ENCODE measurements at places on chromosomes 4 and X.

GRCh38 chr4:139223682-139224317 is 46.8 kb upstream of the ELF2 start:
- no peaks in the 10 kb centered on the region for H3K27me3 ChIP-seq
- H3K4me3 ChIP-seq = no peak overlapping the region
- no peak overlapping the region for H3K27ac ChIP-seq
- no peaks in the 10 kb centered on the region for H3K4me1 ChIP-seq
- H3K36me3 ChIP-seq = no peaks in the 10 kb centered on the region
- DNase-seq = peak; percentile 31

GRCh38 chrX:75361788-75362187 is 87.9 kb downstream of the UPRT start:
- no peak for DNase-seq
- no peaks in the 10 kb centered on the region for H3K36me3 ChIP-seq
- no peaks in the 10 kb centered on the region for H3K27me3 ChIP-seq
- no peaks in the 10 kb centered on the region for H3K4me1 ChIP-seq
- H3K27ac ChIP-seq = no peak overlapping the region
- no peak overlapping the region for H3K4me3 ChIP-seq

DNA sequence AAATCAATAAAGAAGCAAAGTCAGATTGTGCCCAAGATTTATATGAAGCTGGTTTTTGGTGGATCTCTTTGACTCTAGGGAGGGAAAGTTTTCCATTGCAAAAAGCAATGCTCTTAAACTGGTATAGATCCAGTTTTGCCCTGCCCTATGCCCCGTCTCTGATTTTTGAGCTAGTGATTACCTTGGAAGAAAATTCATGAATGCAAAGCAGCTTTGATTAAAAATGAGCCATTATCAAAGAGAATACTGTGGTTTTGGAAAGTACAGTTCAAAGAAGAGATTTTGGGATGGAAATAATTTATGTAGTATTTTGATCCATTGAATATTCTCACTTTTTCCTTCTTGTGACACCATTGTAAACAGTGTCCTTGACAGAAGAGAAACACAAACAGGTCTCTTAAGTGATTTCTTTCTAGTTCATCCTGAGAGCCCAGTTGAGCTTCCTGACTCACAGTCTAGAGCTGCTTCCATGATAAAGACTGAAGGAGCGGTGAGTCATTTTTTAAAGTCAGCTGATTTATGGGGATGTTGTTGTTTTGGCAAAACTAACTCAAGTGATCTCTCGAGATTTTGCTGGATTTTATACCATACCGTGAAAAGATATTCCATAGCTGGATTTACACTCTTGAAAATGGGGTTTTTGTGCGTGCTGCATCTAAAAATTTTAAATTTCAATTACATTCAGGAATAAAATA is 76.7 kb downstream of the AFF1 start:
- H3K27me3 ChIP-seq = no peaks in the 10 kb centered on the region
- no peaks in the 10 kb centered on the region for H3K36me3 ChIP-seq
- peak overlapping the region; percentile 98 for H3K27ac ChIP-seq
- DNase-seq = no peak
- H3K4me1 ChIP-seq = peaks cover 77% of the 10 kb centered on the region
- peak overlapping the region; percentile 16 for H3K4me3 ChIP-seq

DNA sequence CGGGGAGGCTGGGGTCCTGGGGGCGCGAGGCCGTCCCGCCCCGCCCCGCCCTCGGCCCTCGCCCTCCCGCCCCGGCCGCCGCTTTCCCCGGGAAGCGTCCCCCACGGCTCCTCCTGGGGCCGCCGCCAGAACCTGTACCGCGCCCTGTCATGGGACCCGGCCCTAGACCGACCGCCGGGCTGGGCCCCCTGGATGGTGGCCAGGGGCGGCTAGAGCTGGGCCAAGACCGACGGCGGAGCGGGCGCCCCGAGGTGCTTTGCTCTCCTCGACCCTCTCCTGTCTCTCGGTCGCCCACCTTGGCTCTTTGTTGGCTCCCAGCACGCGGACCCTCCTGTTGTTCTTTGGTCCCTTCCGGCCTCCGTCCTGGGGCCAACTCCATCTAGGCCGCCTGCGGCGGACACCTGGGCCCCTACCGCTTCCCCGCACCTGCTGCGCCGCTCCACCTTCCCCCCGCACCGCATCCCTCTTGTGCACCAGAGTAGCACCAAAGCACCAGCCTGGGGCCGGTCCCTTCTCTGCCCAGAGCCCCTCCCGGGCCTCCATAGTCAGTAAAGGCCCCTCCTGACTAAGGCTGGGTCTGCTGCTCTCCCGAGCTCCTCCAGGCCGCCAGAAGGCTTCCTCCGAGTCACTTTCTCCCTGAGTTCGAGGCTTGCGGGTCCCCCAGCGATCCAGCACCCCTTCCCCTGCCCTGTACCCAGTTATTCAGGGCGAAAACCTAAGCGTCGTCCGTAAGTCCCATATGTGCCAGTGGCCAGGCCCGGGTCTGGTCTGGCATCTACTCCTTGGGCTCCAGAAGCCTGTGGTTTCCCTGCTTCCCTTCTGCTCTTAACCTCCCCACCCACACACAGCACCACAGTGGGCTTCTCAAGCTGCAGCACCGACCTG is 587 bp downstream of the TACC3 start:
- peaks cover 37% of the 10 kb centered on the region for H3K4me1 ChIP-seq
- no peak for DNase-seq
- peak overlapping the region; percentile 84 for H3K4me3 ChIP-seq
- no peaks in the 10 kb centered on the region for H3K27me3 ChIP-seq
- H3K36me3 ChIP-seq = peaks cover 36% of the 10 kb centered on the region

DNA sequence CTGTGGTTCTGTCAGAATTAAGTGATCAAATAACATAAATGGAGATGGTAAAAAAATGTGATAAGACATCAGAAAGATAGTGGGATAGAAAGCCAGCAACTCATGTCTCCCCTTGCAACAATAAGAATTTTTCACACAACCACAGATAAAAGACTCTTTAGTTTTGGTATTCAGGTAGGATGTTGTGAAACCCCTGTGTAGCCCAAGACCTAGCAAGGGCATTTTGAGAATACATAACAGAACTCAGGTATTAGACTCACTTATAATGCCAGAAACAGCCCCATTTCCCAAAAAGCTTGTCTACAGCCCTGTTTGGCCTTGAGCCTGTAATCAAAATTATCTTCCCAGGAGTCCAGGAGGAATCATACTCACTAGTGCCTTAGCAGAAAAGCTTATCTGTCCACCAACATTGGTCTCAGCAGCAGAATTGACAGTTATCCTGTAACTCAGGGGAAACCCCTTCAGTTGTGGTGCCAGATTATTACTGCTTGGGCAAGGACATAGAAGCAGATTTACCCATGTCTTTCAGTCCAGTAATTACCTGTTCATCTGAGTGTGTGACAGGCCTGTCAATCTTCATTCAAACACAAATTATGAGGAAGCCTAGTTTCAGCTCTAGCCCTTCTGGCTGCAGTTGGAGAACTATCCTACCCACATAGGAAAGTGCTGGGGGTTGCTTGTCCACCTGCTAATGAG is 41.0 kb upstream of the UGT2B17 start:
- no peaks in the 10 kb centered on the region for H3K4me1 ChIP-seq
- no peaks in the 10 kb centered on the region for H3K36me3 ChIP-seq
- no peak overlapping the region for H3K4me3 ChIP-seq
- no peak overlapping the region for H3K27ac ChIP-seq

- H3K27ac ChIP-seq = no peak overlapping the region
- H3K27me3 ChIP-seq = no peaks in the 10 kb centered on the region
- no peaks in the 10 kb centered on the region for H3K36me3 ChIP-seq
- no peak overlapping the region for H3K4me3 ChIP-seq
- H3K4me1 ChIP-seq = peaks cover 23% of the 10 kb centered on the region
Measured at GRCh38 chr4:99091216-99091575, 2.6 kb upstream of the ADH5 start.
